ENCODE measurements at places on chromosomes 5 and 9.
A peak's percentile ranks its signal among the peaks of the same experiment; 100 is the strongest.

- DNase-seq: no peak
These were observed 91.5 kb upstream of the CDH9 start for GRCh38 chr5:27129926-27130325.

GRCh38 chr5:5126444-5126843 lies 13.7 kb upstream of the ADAMTS16 start:
- DNase-seq: no peak

DNA sequence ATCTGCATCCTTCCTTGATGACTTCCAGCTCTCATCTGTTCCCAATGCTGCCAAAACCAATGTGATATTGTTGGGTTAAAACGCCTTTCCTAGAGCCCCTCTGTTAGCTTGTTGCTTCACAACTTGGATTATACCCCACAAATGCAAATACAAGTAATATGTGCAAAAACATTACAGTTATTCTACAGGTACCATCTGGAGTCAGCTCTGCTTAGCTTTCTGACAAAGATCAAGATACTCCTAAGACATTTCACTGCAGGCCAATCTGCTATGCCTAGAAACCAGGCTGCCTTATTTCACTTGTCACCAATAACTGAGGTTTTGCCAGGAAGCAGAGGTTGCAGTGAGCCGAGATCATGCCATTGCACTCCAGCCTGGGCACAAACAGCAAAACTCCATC lies 36.9 kb upstream of the ACO1 start:
- DNase-seq: no peak

DNA sequence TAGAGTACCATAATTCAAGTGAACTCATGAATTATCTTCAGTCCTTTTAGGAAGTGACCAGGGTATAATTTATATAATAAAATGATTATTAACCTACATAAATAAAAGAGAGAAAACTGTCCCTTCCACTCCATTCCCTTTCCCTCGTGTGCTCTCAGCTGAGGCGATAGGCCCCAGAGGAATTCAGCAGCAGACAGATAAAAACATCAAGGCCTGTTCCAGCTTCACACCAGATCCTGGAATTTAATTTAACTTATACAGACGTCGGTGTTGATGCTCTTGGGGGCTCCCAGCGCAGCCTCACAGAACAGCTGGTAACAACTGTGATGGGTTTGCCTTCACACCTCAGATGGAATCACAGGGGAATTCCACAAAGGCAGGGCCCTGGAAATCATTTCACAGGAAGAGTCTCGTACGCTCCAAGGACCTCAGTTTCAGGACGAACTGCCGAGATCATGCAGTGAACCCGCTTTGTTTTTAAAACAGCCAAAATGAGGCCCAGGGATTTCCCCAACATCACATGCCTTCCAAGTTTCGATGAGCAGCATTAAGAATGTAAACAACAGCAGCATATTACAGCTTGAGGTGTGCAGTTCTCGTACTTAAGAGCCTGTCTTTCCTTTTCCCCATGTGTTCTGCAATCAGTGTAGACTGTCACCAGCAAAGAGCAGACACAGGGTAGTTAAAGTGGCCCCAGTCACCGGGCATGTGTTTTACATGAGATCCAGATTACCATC lies 73.6 kb upstream of the ALDH1B1 start:
- DNase-seq: no peak

DNA sequence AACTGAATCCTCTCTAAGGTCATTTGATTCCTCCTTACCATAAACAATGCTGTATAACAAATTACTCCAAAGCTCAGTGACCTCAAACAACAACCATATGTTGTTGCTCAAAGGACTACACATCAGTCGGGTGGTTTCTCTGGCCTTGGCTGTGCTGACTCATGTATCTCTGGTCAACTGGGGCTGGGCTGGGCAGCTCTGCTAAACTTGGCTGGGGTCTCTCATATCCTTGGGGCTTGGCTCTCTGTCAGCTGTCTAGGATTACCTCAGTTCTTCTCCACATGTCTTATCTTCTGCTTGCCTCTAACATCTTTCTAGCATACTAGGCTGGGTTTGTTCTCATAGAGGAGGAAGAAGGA lies 86.4 kb downstream of the GALNT10 start:
- DNase-seq: peak; percentile 43

- no peak for DNase-seq
These were observed 652.4 kb upstream of the MEF2C start for GRCh38 chr5:89535411-89535810.

DNA sequence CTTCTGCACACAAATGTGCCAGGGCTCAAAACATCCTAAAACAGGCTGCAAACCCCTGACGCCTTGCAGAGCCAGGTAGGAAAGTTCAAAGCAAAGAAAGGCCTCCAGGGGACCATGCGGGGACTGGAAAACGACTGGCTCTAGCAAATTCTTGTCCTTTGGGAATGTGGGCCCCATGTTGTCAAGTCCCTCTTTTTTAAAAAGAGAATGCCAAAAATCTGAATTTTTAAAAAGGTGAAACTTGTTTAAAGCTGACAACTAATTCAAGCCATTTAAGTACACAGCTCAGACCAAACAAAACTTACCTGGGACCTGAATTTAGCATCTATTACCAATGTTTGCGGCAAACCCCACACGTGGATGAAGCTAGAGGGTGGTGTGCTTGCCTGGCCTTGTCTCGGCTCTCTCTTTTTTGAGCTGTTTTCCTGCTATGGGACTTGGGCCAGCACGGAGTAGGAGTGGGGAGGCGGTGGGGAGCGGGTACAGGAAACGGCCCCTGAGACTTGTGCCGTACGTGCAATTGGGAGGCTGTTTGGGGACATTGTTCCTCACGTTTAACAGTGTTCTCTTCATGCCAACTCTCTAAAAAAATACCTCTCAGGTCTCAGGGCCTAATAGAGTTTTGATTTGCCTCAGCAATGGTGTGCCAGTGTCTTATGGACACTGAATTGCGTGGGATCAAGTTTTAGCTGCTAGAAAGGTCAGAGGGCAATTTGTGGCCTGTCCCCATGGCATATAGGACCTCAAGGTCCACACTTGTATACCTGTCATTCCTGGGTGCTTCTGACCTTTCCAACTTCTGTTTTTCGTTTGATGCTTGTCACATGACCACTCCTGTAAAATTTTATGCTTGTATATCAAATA lies 15.1 kb upstream of the PHF19 start:
- no peak for DNase-seq

GRCh38 chr9:26261503-26262330 lies 583.5 kb upstream of the TUSC1 start:
- no peak for DNase-seq

GRCh38 chr5:155451106-155451505 lies 437.6 kb downstream of the KIF4B start:
- DNase-seq: no peak

GRCh38 chr9:21316860-21317259 lies 11.7 kb upstream of the IFNA5 start:
- DNase-seq: no peak

DNA sequence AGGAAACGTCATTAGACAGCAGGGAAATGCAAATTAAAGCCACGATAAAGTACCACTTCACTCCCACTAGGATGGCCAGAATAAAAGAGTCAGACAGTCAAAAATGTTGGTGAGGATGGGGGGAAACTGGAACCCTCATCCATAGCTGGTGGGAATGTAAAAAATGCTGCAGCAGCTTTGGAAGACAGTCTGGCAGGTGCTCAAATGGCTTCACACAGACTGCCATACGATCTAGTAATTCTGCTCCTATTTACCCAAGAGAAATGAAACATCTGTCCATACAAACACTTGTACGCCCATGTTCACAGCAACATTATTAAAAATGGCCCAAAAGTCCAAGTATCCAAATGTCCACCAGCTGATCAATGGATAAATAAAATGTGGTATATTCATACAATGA lies 158.9 kb upstream of the PHYKPL start:
- DNase-seq: no peak

DNA sequence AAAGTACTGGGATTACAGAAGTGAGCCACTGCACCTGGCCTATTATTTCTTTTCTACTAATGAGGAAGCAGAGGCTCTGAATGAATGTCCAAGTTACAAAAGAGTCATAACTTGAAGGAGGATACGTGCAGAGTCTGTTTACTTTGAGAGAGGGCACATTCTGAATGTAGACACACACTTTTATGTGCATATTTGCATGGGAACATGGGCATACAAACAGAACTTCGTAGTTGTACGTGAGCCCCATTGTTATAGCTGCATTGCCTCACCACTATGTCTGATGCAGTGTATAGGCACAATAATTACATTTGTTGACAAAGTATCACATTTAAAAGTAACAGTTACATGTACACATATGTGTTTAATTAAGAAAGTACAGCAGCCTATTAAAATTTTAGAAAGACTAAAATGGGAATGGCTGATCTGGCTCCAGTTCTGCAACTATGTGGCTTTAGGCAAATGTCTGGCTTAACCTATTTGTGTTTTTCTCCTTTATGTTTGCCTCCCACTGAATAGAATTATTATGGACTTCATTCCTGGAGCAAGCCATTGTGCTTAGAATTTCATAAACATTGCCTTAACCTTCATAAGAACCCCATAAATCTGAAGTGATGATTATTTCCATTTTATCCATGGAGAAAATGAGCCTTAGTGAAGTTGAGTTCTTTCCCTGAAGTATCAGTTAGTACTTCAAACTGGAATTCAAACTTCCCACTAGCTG lies 3.0 kb upstream of the DPYSL3 start:
- DNase-seq: no peak

DNA sequence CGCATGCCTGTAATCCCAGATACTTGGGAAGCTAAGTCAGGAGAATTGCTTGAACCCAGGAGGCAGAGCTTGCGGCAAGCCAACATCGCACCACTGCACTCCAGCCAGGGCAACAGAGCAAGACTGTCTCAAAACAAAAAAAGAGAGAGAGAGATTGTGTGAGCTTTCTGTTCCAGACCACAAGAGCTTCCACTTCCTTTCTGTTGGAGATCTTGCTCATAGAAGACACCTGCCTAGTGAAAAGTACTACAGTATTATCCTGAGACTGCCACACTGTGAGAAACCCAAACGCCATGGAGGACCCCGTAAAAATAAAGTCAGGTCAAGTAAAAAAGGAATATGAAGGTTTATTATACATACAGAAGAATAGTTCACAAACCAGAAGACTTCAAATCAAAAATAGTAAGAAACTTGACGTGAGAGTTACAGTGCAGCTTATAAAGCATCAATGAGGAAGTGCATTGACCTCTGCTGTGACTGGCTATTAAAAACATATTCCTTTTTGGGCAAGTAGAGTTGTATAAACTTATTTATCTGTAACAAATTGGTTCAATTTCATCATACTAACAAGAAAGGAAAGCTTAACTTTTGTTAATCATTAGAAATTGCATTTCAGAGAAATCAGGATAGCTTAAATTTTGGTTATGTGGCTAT lies 4.3 kb upstream of the EMB start:
- no peak for DNase-seq

GRCh38 chr9:15882883-15883282 lies 330.0 kb downstream of the CCDC171 start:
- DNase-seq: no peak

DNA sequence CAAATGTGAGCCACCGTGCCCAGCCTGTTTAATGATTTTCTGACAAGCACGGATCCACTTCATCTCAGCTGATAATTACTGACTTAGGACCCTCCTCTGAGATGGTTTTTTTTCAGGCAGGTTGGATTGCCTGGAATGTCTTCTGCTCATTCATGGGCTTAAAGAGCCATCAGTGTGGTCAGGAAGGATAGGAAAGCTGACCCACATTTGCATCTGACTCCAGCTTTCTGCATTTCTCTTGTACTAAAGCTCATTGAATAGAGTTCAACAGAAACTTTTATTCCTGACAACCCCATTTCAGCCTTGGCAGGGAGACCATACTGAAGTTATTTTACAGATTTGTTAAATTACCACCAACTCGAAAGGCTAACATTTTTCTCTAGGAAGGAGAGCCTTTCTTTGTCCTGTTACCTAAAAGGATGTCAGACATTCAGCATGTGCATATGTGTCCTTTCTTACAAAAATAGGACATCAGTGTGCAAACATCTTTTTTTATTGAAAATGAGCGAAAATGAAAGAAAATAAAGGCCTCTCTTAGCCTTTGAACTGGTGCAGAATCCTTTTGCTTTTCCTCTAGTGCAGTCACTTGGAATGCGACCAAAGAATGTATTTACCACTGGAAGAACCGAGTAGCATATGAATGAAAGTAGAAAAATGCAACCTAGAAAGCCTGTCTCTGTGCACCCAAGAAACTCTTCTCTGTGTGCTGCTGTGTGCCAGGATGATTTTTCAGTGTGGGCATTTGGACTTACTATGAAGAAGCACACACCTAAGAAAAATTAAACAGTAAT lies 26.6 kb downstream of the ADCY2 start:
- no peak for DNase-seq

- no peak for DNase-seq
These were observed 139.9 kb downstream of the PALM2AKAP2 start for GRCh38 chr9:109919736-109920408.

GRCh38 chr5:8057769-8058168 lies 188.8 kb downstream of the MTRR start:
- DNase-seq: no peak

GRCh38 chr9:109013679-109014607 lies 644 bp upstream of the CTNNAL1 start:
- DNase-seq: peak; percentile 22

DNA sequence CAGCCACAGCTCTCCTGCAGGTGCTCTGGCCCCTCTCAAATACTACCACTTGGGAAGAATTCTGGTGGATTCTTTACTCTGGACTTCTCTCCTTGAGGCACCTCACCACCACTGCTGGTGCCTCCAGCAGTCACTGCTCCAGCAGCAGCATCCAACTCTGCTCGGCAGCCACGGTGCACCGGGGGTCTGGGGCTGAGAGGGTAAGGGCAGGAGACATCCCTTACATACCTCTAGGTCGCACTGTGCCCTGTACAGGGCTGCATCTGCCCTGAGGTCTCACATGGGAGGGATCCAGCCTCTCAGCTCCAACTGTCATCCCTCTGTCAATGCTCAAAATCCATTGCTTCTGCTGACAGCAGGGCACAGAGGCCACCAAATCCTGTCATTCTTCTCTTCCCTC lies 588.2 kb downstream of the CDK5RAP2 start:
- DNase-seq: no peak

DNA sequence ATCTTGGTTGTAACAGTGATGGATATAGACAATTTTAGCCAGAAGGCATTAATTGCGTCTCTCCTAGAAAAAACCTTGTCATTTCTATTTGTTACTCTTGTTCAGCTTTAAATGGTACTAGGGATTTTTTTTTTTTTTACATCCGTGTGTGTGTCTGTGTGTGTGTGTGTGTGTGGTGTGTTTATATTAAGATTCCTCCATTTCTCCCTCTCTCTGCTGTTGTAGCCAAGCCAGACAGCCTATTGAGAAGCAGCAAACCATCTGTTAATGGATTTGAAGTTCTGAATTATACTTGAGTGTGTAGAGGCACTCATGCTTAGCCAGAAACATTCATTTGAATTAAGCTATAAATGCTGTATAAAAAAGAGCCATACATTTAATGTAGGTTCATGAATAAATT lies 72.3 kb downstream of the SLF1 start:
- DNase-seq: no peak

DNA sequence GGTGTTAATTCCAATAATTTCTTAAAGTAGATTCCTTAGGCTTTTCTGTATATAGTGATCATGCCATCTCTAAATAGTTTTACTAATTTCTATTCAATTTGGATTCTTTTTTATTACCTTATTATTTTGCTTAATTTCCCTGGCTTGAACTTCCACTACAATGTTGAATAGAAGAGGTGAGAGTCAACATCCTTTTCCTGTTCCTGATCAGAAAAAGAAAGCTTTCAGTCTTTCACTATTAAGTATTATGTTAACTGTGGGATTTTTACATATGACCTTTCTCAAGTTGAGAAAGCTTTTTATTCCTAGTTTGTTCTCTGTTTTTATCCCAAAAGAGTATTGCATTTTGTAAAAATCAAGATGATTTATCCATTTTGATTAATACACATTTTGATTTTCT lies 574.5 kb upstream of the TLE4 start:
- DNase-seq: no peak

- DNase-seq: no peak
These were observed 28.6 kb upstream of the TMEM250 start for GRCh38 chr9:136147038-136147889.
